ENCODE measurements at places on chromosomes 4 and X. TPM values are rescaled to one million over a fixed set of nuclear protein-coding genes. Genes with fewer than 3 reads are reported as not detected.

The IBSP gene
- total RNA-seq, result not detected

The DKK2 gene
- total RNA-seq, result not detected

The NAP1L5 gene
- 2.6 TPM for total RNA-seq

The PRSS12 gene
- not detected for total RNA-seq

The GPM6B gene
- total RNA-seq, result not detected

The PPBP gene
- 0.32 TPM for total RNA-seq

The CENPVL1 gene
- total RNA-seq, result not detected

DNA sequence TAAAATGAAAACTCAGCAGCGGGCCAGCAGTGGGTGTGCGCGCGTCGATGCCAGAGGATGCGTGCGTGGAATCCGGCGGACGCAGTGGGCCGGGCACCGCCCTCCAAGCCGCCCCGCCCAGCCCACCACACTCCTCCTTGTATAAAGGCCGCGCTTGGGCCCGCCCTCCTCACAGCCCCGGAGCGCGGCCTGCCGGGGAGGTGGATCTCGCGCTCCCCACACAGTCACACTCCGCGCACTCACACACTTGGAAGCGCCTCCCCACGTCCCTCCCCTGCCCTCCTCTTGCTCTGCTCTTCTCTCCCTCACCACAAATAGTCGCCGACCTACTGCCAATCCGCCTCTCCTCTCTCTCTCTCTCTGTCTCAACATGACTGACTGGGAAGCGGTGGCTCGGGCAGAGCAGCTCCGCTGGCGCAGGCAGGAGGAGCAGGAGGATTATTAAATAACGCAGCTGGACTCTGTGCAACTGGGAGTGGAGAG lies at the start of gene CCSER1:
CCSER1 (plus strand) TSS at position 172 of the 483 bp plus-strand sequence.
- peak; percentile 78 for DNase-seq

- no peak for DNase-seq
Observed at GRCh38 chrX:10747975-10748374, 127.6 kb upstream of the MID1 start.

- DNase-seq, result no peak
Observed at GRCh38 chr4:143046454-143046853, 138.3 kb upstream of the USP38 start.

DNA sequence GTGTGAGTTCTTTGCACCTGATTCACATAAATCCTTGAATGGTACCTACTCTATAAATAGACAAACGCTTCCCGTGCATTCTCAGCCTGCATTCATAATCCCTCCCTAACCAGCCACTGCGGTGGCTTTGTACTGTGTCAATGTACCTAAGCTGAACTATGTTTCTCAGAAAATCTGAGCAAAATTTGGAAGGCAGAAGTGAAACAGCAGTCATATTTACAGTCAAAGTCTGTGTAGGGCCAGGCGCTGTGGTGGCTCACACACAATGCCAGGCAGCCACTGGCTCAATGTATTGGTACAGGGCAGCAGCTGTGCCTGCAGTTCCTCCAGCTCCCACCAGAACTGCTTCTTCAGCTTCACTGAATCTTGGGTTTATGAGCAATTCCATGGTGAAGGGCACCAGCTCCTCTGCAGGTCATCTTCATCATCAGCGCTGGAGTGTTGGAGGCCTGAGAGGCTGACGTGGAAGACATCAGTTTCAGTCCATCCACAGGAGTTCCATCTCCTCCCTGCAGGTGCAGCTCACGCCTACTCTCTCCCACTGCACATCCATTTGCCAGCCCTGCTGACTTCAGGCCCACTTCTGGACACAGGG lies 32.3 kb upstream of the IRF2 start:
- peak; percentile 38 for DNase-seq

DNA sequence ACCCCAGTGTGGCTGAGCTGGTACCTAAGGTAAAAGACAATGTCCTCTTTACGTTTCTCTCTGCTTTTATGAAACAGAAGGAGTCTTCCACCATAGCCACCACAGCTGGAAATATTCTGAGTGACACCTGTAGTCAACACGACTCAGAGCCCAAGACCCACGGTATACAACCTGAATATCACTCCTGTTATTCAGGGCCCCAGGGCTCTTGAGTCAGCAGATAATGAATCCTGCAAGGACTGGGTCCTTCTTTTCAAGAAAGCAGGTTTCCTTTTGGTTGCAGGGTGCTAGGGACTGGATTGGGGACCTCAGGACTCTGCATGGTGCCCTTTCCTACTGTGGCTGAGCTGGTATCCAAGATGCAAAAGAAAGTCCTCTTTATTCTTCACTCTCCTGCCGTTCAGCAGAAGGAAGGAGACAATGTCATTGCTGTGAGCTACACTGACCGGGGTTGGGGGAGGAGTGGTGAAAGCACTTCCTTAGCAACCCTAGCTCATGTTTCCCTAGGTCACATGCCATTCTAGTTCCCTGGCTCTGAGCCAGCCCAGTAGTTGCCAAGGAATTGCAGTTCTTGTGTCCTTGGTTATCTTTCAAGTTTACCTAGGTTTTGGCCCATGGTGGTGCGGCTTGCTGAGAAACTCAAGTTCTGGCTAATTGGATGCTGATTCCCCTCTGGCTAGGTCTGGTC lies 23.7 kb upstream of the UNC5C start:
- DNase-seq, result no peak

GRCh38 chrX:24561121-24561520 lies 86.0 kb downstream of the PCYT1B start:
- DNase-seq, result no peak

- DNase-seq, result no peak
Observed at GRCh38 chr4:183657564-183657963, 1.4 kb downstream of the RWDD4 start.

DNA sequence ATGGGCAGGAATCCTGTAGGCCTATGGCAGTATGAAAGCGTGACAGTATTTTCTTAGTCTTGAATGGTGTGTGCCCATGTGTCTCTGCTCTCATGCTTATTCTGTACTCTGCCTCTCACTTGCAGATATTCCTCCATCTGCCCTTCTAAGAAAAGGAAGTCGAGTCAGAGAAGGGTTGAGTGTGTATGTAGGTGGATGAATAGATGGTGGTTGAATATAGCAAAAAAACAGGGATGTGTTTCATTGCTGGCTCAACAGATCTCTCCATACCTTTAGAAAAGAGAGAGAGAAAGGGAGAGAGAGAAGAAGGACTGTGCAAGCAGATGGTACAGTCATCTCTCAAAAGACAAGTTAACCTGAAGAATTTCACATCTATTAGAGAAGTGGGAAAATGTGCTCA lies 381.5 kb downstream of the FBXW7 start:
- DNase-seq, result no peak

Measured in activated B cell treated with CpG ODN at 0.5 μM for 24 hours (primary cell).